ENCODE measurements at places on chromosomes 7 and 10. TPM values are rescaled to one million over a fixed set of nuclear protein-coding genes. Genes with fewer than 3 reads are reported as not detected.

The SLC39A12 gene
- polyA plus RNA-seq: not detected

The SORCS1 gene
- not detected for polyA plus RNA-seq

The CCL24 gene
- not detected for polyA plus RNA-seq

The CUZD1 gene
- 1.5 TPM for polyA plus RNA-seq

The NRF1 gene
- polyA plus RNA-seq: 11.5 TPM

The SUN3 gene
- not detected for polyA plus RNA-seq

The MYOF gene
- 217 TPM for polyA plus RNA-seq

The IPMK gene
- polyA plus RNA-seq: 3.2 TPM

The APBB1IP gene
- polyA plus RNA-seq: 7.5 TPM

The MYOZ1 gene
- not detected for polyA plus RNA-seq

The FRAT1 gene
- 2.0 TPM for polyA plus RNA-seq

The ZPBP gene
- not detected for polyA plus RNA-seq

The MOGAT3 gene
- not detected for polyA plus RNA-seq

The PDSS1 gene
- 14.3 TPM for polyA plus RNA-seq

The DCLRE1A gene
- polyA plus RNA-seq: 11.8 TPM

The HMX3 gene
- not detected for polyA plus RNA-seq

The BTBD16 gene
- polyA plus RNA-seq: 0.69 TPM

The ZNF22 gene
- 8.6 TPM for polyA plus RNA-seq

All from A549 (cell line).